Hippocampal formation (tissue), 2 donors: ENCODE measurements at places on chromosomes 7 and 10.

GRCh38 chr10:116685807-116686206 lies 56.6 kb downstream of the HSPA12A start:
- no peak for DNase-seq

- DNase-seq: no peak
These were observed 355.4 kb downstream of the ELMO1 start for GRCh38 chr7:37093257-37093656.

GRCh38 chr7:47180516-47180826 lies 401.4 kb downstream of the TNS3 start:
- no peak for DNase-seq

- DNase-seq: no peak
These were observed 355.7 kb downstream of the DNAJB6 start for GRCh38 chr7:157692460-157693011.

DNA sequence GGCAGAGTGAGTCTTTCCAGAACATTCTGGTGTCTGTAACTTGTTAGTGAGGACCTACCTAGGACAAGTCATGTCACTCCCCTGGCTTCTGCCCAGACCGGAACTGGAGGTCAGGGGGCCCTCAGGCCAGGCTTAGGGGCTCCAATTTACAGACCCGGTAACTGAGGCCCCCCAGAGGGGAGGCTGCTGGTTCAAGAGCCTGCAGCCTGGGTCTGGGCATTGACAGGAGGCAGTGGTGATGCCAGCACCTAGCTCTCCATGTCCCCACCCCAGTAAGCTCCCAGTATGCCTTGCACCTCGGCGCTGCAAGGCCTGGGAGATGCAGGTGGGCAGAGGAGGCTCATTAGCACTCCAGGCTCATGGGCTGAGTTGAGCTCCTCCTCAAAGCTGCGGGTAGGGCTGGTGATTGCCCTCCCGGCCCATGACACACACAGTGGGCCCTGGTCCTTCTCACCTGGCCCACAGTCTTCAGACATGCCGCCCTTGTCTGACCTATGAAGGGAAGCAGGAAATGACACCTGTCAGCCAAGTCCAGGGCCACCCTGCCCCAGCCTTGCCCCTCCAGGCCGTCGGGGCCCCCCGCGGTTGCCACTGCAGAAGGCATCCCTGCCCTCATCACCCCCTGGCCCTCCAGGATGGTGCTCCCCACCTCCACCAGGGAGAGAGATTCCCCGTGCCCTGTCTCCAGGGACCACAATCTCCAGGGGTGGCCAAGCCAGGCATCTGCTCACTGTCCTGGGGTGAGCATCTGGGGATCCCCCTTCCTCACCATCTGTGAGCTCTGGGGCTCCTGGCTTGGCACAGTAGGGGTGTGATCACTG lies 88.3 kb upstream of the TMEM248 start:
- DNase-seq: no peak

DNA sequence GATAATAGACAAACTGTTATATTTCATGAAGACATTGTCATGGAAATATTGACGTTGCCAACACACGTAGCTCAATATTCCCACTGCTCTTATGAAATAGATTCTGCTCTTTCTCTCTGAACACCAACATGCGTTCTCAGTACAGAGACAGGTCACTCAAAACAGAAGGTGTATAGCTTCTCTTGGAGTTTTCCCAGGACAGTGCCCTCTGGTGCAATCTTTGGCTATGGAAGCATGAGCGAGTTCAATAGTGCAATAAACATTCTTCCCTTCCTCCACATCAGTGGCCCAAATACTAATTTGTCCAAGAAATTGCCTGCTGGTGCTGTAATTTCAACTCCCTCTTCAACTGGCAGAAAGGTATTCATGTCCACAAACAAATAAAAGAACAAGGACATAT lies 145.3 kb downstream of the MAGI2 start:
- no peak for DNase-seq

- no peak for DNase-seq
These were observed 1.7 kb upstream of the SH2B2 start for GRCh38 chr7:102284891-102285539.

GRCh38 chr10:1661416-1661815 lies 75.9 kb downstream of the ADARB2 start:
- DNase-seq: no peak

DNA sequence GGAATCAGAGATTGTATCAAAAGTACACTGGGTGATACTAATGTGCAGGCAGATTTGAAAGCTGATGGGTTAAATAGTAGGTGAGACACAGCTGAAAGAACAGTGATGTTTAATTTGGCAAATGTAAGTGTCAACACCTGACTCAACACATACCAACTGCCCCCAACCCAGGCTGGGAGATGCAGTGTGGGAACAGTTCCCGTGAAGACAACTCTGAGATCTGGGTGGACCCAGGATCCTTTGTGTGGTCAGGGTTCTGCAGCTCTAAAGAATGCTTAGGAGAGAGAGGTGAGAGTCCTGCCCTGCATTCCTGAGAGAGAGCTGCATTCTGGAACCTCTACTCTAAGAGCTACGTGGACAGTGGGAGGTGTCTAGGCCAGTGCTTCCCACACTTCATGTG lies 479.7 kb downstream of the RPS24 start:
- DNase-seq: no peak

DNA sequence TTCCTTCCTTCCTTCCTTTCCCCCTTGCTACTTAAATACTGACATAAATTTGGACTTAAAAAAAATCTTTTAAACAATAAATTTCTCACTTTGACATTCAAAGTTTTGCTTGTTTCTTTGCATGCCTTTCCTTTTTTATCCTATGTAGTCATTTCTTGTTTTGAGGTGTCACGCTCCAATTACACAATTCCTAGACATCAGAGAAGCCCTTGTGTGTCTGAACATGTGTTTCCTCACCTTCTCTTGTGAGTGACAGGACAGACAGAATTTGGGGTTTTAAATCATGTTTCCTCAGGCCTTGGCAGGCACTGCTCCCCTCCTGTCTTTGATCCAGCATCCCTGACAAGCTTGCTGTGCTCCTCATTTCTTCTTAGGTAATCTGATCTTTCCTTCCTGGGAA lies 91.3 kb downstream of the CYTH3 start:
- DNase-seq: no peak

- no peak for DNase-seq
These were observed 98.8 kb downstream of the ADK start for GRCh38 chr10:74249865-74250264.

- peak; percentile 68 for DNase-seq
These were observed at the start of gene CREB3L2 for GRCh38 chr7:138001529-138002095. Gene CREB3L2, minus strand, starts transcription at chr7:138002086. Its CDS starts 381 bp downstream, at chr7:138001705.

GRCh38 chr7:112411186-112411795 lies 39.0 kb upstream of the IFRD1 start:
- DNase-seq: peak; percentile 60

DNA sequence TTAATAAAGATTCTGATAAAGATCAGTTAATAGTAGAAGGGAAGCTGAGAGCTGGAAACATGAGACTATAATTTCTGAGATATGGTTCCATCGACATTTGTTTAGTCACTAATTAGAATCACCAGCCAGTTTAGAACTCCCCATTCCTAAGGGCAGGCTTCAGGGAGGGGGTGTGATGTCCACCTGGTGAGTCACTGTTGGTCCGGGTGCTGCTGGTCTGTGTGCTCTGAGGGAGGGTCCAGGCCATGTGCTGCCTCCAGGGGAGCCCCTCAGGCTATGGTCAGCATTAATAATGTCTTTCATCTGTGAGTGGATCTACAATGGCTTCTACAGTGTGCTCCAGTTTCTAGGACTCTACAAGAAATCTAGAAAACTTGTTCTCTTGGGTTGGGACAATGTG lies 115.8 kb downstream of the ADAM12 start:
- no peak for DNase-seq

DNA sequence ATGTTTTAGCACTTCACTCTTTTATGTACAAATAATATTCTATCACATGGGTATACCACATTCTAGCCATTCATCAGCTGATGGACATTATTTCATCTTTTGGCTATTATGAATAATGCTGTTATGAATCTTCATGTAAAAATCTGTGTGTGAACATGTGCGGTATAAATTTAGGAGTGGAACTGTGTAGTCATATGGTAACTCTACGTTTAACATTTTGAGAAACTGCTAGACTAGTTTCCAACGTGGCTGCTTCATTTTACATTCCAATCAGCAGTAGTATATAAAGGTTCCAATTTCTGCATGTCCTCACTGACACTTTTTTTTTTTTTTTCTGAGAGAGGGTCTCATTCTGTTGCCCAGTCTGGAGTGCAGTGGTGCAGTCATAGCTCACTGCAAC lies 8.3 kb downstream of the RAMP3 start:
- no peak for DNase-seq

DNA sequence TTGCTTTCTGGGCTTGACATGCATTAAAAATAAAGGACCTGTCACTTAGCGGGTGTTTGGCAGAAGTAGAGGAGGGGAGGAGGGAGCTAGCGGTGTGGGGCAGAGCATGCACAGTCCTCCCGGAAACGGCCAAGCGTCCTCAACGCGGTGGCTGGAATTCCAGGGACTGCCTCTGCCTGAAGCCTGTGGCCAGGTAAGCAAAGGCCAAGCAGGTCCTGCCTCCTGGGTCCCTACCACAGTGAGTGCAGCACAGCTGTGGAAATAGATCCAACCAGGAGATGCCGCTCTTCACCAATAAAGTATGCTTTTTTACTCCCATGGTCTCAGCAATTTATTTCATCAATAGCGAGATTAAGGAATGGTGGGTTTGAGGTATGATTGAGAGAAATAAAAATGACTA lies 323.4 kb downstream of the WDR37 start:
- DNase-seq: no peak

- DNase-seq: no peak
These were observed 19.5 kb upstream of the GALNT17 start for GRCh38 chr7:71112436-71112835.

- DNase-seq: no peak
These were observed 328.2 kb upstream of the LRRN3 start for GRCh38 chr7:110762546-110763225.

DNA sequence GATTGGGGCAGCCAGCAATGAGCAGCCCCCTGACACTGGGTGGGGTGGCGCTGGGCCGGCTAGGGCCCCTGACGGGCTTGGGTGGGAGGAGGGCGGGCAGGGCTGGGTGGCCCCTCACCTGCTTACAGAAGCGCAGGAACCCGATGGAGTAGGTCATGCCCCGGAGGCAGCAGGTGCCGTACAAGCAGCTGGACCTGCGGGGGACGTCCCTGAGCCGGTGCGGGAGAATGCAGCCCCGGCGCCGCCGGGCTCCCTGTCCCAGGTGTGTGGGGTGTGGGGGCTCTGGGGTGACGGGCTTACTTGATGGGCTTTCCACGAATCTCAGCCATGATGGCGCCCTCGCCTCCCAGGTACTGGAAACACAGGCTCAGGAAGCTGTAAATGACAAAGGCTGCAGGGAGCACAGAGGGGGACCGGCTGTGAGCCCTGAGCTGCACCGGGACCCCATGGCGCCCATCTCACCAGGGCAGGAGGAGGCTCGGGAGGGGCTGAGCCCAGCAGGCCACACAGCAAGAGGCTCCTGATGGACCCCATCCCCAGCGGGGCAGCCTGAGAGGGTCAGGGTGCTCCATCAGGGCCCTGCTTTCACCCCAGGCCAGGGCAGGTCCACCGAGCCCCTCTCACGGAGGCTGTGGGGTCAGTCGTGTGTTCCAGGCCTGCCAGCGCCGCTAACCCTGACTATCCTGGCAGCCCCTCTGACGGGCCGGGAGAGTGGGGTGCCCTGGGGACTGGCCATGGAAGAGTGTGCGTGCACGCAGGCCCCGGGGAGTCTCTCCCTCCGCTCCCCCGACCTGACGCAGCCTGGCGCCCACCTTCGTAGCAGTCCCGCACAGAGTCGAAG lies 5.8 kb downstream of the TMEM184A start:
- no peak for DNase-seq

- no peak for DNase-seq
These were observed 67.1 kb downstream of the HK1 start for GRCh38 chr10:69345402-69345801.

DNA sequence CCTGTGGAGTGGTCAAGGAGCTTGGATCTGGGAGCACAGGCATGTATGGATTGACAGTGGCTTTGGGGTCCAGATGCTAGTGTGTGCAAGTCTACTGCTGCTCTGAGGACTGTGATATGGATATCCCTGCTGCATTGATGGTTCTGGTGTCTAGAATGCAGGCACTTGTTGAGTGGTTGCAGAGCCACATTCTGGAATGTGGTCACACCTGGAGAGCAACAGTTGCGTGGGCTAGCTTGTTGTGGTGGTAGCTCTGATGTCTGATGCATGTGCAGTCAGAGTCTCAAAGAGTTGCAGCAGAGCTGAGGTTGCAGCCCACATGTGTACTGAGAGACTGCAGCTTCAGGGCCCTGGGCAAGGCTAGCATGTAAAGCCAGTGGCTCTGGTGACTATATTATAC lies 43.2 kb downstream of the CCDC7 start:
- DNase-seq: no peak

GRCh38 chr7:50853311-50853710 lies 70.6 kb upstream of the GRB10 start:
- no peak for DNase-seq

- DNase-seq: no peak
These were observed 35.0 kb downstream of the TAF3 start for GRCh38 chr10:7853226-7853842.

DNA sequence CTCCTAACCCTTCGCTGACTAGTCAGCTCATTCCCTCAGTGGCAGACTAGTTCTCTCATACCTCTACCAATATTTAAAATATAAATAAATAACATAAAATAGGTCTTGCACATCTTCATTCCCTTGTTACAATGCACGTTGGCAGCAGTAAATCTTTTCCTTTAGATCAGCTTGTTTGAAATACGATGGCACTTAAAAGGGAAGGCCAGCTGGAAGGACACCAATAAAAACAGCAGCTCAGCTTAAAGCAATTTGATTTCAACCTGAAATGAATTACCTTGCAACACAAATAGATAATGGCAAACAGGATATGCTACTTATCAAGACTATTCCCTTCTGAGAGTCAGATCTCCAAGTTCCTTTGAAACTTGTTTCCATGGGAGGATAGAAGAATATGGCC lies 321.8 kb downstream of the GFRA1 start:
- DNase-seq: no peak

DNA sequence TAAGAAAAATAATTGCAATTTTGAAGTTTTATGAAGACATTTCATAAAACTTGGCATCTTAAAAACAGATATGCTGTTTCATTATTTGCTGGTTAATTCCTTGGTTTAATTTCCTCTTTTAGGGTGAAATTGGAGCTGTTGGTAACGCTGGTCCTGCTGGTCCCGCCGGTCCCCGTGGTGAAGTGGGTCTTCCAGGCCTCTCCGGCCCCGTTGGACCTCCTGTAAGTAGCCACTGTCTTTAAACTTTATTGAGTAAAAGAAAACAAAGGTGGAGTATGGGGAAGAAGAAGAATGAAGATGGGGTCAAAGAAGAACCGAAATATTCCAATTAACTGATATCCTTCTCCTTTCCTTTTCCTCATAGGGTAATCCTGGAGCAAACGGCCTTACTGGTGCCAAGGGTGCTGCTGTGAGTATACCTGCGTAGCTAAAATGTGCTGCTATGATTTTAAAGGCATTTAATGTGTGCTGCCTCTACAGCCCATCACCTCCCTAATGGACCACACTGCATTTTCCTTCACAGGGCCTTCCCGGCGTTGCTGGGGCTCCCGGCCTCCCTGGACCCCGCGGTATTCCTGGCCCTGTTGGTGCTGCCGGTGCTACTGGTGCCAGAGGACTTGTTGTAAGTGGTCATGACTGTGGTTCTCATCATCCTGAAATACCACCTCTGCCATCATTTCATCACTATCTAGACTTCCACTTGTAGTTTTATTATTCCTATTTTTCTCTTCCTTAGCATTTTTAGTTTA lies 14.7 kb downstream of the COL1A2 start:
- no peak for DNase-seq

GRCh38 chr7:32890793-32891042 lies 842 bp downstream of the KBTBD2 start:
- DNase-seq: no peak
